EL (cell line): ENCODE measurements at places on chromosomes 6 and 20.

- DNase-seq: no peak
Observed at GRCh38 chr6:26502626-26503025, 2.5 kb downstream of the BTN1A1 start.

- DNase-seq: no peak
Observed at GRCh38 chr6:39080246-39080875, 31.8 kb downstream of the GLP1R start.

DNA sequence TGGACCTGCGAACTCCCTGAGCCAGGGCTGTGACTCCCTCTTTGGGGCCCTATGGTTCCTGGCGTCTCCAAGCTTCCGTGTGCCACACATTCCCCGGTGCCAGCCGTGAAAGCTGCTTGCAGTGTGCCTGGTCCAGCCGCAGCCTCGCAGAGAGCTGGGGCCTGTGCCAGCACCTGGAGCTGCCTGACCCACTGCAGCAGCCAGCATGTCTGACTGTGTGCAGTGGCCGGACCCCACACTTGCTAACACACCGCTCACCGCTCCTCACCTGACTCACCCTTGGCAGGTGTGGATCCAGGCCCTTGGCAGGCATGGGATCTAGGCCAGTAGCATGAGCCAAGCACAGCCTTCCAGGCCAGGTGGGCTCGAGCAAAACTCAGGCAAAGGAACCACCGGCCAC is 227.5 kb downstream of the OTOR start:
- DNase-seq: no peak

DNA sequence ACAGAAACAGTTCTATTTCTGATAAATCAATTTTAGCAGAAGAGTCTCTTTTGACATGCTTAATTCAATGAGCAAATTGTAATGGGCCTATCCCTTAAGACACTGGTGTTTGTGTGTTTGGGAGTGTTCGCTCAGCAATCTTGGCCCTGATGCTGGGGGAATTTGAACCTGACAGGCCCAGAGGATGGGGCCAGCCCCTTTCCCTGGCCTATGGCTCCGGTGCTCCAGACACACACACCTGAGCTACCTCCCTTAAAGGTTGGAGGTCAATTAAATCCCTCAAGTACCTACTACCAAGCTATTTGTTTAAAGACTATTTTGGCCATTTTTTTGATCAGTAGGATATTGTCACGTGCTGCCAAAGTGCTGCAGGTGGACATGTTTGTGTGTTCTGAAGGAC is 549.3 kb downstream of the PRKN start:
- DNase-seq: no peak

DNA sequence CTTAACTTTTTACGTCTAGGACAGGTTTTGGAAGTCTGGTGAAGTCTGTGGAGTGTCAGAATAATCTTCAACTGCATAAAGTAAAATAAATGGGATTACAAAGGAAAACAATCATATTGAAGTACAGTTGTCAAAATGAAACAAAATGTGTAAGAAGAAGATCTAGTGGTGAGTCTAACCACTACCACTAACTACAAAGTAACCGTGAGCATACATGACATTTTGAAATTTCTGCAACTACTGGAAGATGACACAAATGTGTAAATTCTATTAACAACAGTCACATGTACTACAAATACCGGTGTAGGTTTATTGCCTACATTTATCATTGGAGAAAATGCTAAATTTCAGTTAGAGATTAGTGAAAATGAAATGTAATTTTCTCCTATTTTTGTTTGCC is 29.7 kb downstream of the VPS52 start:
- DNase-seq: no peak

GRCh38 chr6:167820681-167821080 is 6.0 kb upstream of the AFDN start:
- DNase-seq: no peak

- DNase-seq: peak; percentile 67
Observed at GRCh38 chr6:33621711-33622388, 728 bp downstream of the ITPR3 start.

DNA sequence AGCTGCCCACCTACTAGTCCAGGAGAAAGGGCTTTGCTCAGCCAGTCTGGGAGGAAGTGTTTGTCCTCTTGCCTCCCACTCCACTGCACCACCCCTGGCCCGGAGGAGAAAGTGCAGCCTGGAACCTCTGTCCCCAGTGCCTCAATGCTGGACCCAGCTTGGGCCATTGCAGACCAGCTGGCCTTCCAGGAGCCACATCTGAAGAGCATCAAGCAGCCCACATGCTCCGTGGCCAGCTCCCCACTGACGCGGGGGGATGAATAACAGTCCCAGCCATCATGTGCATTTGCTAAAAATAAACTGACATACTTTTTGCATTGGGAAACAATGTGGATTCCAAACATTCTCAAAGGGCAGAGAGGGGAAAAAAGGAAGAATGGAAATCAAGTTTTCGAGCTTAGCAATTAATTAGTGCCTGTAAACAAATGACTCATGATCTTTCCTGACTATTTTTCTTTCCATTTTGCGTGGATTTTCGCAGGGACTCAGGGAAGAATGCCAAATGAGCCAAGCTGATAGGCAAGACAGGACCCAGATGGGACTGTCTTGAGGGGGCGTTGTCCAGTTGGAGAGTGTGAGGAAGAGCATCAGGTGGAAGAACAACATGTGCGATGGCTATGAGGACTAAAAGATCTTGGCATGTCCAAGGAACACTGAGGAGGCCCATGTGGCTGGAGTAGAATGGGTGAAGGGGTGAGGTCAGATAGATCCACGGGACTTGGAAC is 34.1 kb downstream of the CEBPB start:
- DNase-seq: peak; percentile 88

GRCh38 chr6:89731924-89732567 is 87.5 kb downstream of the MDN1 start:
- DNase-seq: no peak

DNA sequence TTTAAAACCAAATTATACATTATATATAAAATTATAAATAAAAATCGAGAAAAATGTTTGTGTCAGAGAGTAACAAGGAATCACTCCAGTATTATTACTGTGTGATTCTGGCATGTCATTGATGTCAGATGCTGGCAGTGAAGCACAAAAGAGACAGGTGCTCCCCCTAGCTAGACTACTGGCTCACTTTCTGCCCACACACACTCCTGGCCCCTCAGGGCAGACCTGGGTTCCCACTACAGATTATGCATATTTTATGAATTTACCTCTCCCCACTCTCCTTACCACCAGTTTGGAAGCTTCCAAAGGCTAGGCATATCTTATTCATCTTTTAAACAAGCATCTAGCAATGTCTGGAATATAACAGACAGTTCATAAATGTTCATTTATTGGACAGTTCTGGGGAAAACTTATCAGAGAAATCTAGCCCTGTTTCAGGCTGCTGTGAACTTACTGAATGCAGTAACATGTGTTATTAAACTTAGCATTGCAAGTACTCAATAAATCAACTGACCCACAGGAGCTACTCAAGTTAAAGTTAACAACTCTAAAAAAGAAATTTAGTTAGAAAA is 12.8 kb downstream of the SNX3 start:
- DNase-seq: no peak

DNA sequence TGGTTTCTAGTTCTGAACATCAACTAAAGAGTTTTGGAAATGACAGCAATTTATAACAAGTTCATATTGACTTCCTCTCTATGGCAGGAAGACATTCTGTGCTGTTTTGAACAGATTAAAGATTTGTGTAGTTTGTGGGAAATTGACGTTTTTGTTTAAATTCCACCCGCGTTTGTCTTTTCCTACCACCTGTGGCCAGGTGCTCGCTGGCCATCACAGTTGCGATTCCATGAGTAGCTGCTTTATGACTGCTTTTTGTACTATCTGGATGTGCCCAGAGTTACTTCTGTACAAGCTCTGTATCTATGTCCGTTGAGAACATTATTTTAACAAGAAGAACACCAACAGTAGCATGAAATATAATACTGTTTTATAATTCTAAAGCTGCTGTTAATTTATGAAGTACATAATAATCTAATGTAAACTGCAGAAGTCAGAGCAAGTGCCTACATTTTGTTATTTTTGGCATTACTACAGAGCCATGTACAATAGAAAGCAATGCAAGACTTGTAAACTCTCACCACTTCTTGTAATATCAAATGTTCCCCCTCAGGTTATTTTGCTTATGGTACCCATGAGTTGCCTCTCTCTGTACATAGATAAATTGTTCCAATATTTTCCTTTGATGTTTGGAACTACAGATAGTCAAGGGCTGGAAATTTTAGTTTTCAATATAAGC is 33.5 kb downstream of the ZBTB2 start:
- no peak for DNase-seq

- no peak for DNase-seq
Observed at GRCh38 chr6:22302838-22303237, 6.0 kb upstream of the PRL start.

DNA sequence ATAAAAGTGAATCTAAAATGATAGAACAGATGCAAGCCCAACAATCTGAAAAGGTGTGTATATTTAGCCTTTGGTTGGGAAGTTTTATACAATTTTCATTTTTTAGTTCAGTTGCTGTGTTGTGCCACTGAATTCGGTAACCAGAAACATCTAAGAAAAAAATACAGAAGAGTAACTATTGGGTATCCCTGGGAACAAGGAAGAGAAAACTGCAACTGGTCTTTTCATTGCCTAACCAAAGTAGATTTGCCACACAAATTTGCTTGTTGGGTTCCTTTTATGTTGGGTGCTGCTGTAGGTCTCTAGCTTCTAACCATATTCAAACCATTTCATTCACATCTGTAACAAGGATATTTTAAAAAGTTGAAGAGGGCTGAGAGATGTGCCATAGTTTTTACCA is 2.8 kb upstream of the TMEM30A start:
- DNase-seq: no peak

GRCh38 chr6:107331409-107332386 is 127.7 kb downstream of the PDSS2 start:
- DNase-seq: peak; percentile 12

- DNase-seq: no peak
Observed at GRCh38 chr20:33568868-33569801, 79.2 kb downstream of the CBFA2T2 start.

GRCh38 chr6:122692807-122693580 is 82.8 kb downstream of the PKIB start:
- DNase-seq: no peak

GRCh38 chr6:106882601-106883518 is 91.7 kb downstream of the CD24 start:
- DNase-seq: no peak
